Retina (tissue), 1 donor: ENCODE measurements at places on chromosomes 2 and 18.

GRCh38 chr2:43068041-43068533, 158.3 kb downstream of the ZFP36L2 start:
- DNase-seq, result peak; percentile 91

GRCh38 chr2:60595953-60596352, 42.5 kb upstream of the BCL11A start:
- no peak for DNase-seq

DNA sequence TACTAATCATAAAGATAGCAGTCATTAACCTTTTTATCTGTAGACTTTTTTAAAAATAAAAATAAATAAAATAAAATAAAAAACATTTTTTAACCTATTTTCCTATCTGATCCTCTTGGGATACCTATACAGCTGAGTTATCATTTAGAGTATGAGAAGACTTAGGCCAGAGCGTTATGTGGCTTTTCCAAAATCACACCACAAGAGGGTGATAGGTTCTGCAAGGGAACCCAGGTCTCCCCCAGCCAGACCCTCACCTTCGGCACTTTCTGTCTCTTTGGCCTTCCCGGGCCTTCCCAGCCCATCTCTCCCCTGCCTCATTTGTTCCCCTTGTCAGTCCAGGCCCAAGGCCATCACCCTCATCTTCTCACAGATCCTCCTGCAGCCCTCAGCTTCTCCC, 311.7 kb downstream of the SMAD2 start:
- no peak for DNase-seq

GRCh38 chr2:121565389-121566250, 34.9 kb downstream of the RNU4ATAC start:
- peak; percentile 68 for DNase-seq

GRCh38 chr2:83071914-83072313, 1387.2 kb downstream of the SUCLG1 start:
- DNase-seq, result no peak

DNA sequence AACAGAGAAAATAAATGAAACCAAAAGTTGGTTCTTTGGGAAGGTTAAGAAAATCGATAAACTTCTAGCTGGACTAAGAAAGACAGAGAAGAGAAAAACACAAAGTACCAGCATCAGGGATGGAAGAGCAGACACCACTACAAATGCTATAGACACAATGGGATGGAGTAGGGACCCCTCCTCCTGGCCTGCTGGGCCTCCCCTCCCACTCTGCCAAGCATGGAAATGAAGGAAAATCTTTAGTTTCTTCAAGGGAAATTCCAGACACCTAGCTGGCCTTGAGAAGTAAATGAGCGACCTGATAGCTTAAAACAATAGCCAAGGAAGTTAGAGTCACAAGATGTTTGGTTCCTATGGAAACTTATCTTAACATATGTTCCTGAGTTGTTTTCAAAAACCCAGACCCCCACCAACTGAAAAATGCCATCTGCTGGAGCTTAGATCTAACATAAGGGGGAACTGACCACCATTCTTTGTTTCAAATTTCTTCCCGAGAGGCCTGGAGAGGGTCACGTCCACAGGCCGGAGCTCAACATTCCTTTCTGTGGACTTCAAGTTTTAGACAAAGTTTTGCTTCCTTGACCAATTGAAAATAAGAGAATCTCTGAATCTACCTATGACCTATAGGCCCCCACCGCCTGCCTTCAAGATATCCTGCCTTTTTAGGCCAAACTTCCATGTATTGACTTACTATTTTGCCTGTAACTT, 101.9 kb downstream of the BIN1 start:
- DNase-seq, result no peak

DNA sequence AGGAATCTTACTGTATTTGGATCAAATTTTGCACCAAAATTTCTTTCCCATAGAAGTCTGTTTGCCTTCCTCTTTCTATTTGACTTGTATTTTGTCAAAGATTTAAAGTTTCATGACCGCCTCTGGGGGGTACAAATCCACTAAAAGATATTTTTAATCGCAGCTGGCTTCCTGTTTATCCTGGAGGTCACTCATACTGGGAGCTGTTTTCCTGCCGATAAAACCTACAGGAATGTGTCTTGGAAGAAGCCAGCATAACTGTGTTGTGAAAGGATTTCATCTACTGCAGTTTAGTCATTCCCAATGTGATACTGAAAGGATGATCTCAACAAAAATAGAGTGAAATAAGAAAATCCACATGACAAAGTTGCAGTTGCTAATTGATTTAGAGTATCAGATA, 184.0 kb downstream of the RIT2 start:
- no peak for DNase-seq

- no peak for DNase-seq
Observed at GRCh38 chr2:58669998-58670397, 428.9 kb upstream of the FANCL start.

DNA sequence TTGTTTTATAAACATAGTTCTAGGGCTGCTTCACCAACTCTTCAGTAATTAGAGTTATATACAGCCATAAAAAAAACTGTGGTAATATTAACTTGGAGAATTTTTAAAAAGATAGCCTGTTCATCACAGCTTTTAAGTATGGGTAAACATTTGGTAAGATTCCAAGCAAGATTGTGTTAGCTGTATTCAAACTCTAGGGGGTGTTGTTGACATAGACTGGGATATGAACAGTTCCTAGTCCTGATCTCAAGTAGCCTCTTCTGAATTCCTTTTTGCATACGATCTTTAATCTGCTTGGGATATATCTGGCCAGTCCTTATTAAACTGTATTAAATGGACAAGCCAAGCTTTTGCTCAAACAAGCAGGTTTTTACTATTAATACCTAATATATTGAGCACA, 13.4 kb downstream of the NOP58 start:
- DNase-seq, result no peak

- DNase-seq, result no peak
Observed at GRCh38 chr18:21129566-21130216, 18.1 kb upstream of the ROCK1 start.

DNA sequence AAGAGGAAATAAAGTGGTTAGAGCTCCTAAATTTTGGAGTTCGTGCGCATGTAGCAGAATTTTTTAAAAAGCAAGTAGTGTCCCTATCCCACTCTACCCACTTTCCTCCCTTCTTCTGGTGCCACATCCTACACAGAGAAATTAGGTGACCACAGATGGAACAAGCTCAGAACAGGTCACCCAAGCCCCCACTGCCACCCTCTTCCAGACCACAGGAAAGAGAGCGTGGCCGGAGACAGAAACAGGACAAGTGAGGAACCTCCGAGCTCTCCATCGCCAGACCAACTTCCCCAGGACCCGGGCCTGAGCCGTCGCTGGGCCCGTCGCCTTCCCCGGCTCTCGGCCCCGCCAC, 433 bp downstream of the NPC1 start:
- no peak for DNase-seq

DNA sequence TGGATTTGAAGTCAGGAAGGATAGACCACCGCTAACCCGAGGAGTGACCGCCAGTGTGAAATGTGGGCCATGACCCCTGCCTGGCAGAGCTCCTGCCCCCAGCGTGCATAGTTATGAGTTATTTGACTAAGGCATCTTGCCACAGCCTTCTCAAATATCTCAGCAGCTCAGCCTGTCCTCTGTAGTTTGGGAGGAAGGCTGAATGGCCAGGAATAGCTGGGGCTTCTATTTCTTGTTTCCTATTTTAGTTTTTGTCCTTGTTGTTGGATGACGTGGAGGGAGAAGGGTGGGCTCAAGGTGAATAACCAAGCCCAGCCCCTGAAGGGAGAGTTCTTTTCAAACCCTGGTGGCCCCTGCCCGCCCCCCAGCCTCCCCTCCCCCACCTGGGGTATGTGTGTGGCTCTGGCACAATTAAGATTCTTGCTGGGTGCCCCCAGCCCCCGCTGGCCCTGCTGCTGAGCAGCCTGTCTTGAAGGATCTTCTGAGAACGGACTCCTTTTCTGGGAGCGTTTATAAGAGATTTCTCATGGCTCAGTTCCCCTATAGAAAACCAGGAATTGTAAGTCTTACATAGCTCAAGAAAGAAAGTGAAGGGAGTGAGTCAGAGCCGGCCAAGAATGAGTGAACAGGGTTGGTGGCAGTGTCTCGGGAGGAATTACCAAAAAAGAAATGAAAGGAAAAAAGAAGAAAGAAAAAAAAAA, 157.4 kb downstream of the GLI2 start:
- DNase-seq, result peak; percentile 64

DNA sequence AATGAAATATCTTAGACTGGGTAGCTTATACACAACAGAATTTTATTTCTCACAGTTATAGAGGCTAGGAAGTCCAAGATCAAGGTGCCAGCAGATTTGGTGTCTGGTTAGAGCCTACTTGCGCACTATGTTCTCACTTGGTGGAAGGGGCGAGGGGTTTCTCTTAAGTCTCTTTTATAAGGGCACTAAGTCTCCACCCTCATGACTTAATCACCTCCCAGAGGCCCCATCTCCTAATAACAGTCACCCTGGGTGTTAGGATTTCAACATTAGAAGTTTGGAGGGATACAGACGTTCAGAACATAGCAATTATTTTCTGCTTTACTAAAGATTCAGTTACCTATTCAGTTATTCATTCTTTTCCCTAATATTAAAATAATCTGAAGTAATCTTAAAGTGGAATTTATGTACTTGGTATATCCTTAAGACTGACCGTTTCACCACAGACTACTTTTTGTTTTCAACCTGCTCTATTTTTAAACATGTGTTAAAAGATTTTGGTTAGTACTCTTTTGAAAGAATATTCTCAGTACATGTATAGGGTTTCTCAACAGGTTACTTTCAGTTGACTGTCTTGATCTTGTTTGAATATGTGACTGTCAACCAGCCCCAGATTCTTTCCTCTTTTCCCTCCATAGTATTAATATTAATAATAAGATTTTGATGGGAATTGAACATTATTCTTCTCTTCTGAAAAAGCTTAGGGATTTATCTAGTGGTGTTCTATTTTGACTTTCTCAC, 130.0 kb downstream of the TAF4B start:
- DNase-seq, result no peak

DNA sequence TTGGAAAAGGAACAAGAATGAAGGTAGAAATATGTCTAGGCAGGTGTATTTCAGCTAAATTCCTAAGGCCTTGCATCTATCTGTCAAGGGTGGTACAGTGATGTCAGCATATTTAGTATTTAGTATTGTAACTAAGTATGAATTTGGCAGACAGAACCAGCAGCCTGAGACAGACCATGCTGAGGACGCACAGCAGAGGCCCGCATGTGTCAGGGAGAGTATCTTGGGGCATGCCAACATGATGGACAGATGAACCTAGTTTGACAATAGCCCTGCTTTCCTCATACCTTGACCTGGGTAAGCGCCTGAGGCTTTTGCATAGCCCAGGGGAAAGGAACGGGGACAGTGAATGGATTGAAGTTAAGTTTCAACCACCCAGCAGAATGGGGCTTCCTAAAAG, 33.8 kb upstream of the OSR1 start:
- DNase-seq, result no peak

GRCh38 chr2:61244694-61245093, 82.7 kb downstream of the C2orf74 start:
- DNase-seq, result no peak

GRCh38 chr2:43897492-43897891, 58.7 kb downstream of the ABCG8 start:
- DNase-seq, result no peak

GRCh38 chr2:198283146-198283545, 478.8 kb downstream of the PLCL1 start:
- no peak for DNase-seq

- DNase-seq, result peak; percentile 94
Observed at GRCh38 chr2:169824373-169825333, at the start of gene METTL5. TSS of gene METTL5 (minus strand) at chr2:169824905. CDS start at chr2:169824597, 308 bp downstream.

DNA sequence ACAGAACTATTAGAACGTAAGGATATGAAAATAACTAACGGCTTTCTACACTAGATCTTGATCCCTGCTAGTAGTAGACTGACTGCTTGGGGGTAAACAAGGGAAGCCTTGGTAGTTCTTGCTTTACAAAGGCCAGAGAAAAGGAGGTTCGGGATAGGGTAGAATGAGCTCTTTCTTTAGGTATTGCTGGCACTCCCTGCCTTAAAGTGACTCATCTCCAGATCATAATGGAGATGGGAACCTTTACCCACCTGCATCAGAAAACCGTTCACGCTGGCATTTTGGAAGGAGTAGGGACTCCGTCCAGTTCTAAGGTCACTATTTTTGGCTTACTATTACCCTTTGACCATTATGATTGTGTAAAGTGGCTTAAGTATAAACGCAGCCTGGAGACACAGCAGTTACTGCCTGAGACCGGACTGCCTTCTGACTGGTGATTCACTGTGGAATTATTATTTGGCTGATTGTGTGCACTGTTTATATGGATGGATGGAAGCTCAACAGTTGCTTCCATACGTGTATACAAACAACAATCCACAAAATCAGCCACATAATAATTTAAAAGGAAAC, 482.5 kb downstream of the STK39 start:
- no peak for DNase-seq

- no peak for DNase-seq
Observed at GRCh38 chr2:74286725-74287124, 56.5 kb downstream of the SLC4A5 start.

- peak; percentile 58 for DNase-seq
Observed at GRCh38 chr18:43130716-43131260, 15.3 kb upstream of the RIT2 start.

GRCh38 chr2:233259730-233260129, 8.3 kb downstream of the ATG16L1 start:
- DNase-seq, result no peak

DNA sequence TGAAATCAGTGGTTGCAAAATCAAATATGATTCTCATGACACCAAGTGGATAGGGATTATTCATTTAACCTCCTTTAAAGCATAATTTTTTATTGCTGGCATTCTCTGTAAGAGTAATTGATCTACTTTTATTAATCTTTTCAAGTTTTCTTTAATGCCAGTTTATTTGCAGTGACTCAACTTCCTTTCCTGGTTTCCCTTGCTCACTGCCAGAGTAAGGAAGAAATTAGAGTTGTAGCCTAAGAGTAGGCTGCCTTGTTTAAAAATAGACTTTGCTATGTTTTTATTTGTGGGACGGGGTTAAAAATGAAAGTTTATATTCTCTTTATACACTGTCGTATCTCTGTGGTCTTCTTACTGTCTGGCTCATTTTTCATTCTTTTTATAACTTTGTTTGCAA, 148.6 kb downstream of the WDR7 start:
- DNase-seq, result no peak

GRCh38 chr18:78953566-78953965, 26.1 kb upstream of the SALL3 start:
- no peak for DNase-seq

DNA sequence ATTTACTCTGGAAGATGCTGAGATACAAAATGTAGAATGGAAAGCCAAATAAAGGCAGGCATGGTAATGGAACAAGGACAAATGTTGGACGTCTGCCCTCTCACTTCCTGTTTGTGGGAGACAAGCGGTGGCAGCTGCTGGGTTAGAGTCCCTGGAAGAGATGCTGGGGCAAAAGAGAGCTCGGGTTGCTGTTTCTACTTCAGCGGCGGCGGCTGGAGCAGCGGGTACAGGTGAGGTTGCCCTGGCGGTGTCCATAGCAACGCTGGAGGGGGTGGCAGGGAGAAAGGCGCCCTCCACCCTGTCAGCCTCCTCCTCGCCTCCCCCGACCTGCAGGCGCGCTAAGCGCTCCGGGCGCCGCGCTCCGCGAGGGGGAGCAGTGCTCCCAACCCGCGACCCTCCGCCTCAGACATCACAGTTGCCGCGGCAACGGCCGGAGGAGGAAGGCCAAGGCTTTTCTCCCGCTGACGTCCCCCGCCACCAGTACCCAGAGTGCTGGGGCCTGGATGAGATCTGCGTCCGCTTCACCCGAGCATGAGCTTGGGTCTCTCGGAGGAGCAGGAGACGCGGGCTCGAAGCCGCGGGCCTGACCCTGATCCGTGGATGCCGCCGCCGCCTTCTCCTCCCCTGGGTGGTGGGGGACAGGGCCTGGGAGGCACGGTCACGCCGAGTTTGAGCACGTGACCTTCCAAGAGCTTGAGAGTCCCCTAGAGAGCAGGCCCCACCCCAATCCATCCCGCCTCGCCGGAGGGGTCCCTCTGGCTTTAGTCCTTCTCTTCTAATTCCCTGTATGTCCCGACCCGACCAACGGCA, 65.6 kb downstream of the NOL4 start:
- DNase-seq, result peak; percentile 97
